ENCODE measurements at places on chromosomes 13 and 19. TPM values are rescaled to one million over a fixed set of nuclear protein-coding genes. Genes with fewer than 3 reads are reported as not detected.
A peak's percentile ranks its signal among the peaks of the same experiment; 100 is the strongest.

The C1QTNF9B gene
- total RNA-seq: not detected

The OR10H2 gene
- total RNA-seq: not detected

The KANK2 gene
- total RNA-seq: 0.22 TPM

The TEX29 gene
- total RNA-seq: not detected

The KIR2DL3 gene
- total RNA-seq: 0.19 TPM

The FFAR2 gene
- 0.17 TPM for total RNA-seq

The ZNF66 gene
- 8.2 TPM for total RNA-seq

The MTRF1 gene
- 26.2 TPM for total RNA-seq

The LRRC25 gene
- total RNA-seq: not detected

The NUFIP1 gene
- total RNA-seq: 5.2 TPM

The ATP4B gene
- not detected for total RNA-seq

The TRPC4 gene
- not detected for total RNA-seq

The GIPC3 gene
- 0.49 TPM for total RNA-seq

The SPRED3 gene
- total RNA-seq: 1.00 TPM

The CC2D1A gene
- 16.0 TPM for total RNA-seq

The ZNF559 gene
- total RNA-seq: 4.0 TPM

GRCh38 chr13:49679246-49679645 is 12.0 kb downstream of the EBPL start:
- DNase-seq: no peak

GRCh38 chr13:43782686-43783085 is 4.1 kb downstream of the ENOX1 start:
- no peak for DNase-seq

- DNase-seq: no peak
These were observed 28.6 kb downstream of the MARK4 start for GRCh38 chr19:45279587-45280192.

DNA sequence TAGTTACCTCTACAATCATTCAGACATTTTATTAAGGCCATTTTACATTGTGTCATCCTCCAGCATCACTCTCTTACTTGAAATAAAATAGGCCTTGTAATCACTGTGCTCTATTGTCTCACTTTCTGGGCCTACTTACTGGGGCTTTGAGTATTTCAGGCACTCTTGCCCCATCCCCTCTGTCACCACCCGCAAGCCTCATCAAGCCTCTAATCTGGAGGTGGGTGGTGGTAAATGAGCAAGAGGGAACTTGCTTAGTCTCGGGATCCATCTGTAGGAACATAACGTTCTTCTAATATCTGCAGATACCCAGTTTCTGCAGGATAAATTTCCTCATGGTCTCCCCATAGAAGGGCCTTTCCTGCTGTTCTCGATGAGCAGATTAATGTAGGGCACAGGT is 19.4 kb upstream of the GPR18 start:
- DNase-seq: no peak

DNA sequence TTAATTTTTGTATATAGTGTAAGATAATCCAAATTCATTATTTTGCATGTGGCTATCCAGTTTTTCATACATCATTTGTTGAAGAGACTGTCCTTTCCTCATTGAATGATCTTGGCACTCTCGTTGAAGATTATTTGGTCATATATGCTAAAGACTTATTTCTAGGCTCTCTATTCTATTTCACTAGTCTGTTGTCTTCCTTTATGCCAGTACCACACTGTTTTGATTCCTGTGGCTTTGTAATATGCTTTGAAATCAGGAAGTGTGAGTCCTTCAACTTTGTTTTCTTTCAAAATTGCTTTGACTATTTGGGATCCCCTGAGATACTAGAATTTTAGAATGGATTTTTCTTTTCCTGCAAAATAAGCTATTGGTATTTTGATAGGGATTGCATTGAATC is 24.5 kb downstream of the FNDC3A start:
- DNase-seq: no peak

DNA sequence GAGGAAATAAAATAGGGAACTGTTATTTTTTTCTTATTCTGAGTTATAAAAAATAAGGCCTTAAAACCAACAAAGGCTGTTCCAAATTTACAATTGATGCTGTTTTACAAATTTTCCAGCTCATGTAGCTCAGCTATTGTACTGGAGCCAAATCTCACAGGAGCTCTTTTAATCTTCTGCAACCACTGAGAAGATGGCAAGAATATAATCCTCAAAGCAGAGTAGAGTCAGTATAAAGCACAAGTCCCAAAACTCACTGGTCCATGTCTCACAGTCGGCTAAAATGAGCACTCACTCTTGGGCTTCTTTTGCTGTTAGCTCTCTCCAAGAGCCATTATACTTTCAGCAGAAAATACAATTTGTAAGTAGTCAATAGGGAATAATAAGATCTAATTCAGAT is 1074.4 kb upstream of the PRR20A start:
- no peak for DNase-seq

DNA sequence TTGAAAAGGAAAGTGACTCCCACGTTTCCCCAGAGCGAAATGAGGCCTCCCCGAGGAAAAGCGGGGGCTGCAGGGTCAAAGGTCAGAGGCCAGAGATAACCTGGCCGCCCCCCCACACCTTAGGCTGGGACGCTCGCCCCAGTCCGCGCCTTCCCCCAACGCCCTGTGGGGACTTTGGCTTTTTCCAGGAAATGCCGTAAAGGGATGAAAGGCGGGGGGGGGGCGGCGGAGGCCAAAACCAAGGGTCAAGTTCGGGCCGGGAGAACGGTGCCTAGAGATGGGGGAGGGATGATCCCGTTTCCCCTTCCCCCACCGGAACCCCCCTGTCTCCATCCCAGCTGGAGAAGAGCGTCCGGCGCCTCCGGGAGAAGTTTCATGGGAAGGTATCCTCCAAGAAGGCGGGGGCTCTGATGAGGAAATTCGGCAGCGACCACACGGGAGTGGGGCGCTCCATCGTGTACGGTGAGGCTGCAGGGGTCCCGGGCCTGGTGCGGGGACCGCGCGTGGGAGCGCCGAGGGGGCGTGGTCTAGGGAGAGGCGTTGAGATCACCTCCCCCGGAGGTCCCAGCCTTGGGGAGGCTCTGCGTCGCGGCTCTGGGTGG is 575 bp downstream of the SHFL start:
- DNase-seq: peak; percentile 42

- DNase-seq: no peak
These were observed 27.9 kb upstream of the NDUFS7 start for GRCh38 chr19:1355568-1356507.

DNA sequence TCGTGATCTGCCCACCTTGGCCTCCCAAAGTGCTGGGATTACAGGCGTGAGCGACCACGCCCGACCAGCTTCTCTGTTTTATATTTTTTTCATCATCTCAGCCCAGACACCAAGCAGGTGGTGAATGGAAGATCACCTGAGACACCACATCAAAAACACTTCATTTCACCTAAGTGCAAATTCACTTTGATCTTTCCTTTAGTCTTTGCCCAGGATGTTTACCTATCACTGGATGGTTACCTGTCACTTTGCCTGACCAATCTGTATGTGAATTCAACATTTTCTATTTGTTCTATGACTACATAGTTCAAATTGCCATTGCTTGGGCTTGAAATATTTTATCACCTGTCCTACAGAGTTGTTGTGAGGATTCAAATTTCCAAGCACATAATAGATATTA is 65.7 kb downstream of the PAN3 start:
- no peak for DNase-seq

DNA sequence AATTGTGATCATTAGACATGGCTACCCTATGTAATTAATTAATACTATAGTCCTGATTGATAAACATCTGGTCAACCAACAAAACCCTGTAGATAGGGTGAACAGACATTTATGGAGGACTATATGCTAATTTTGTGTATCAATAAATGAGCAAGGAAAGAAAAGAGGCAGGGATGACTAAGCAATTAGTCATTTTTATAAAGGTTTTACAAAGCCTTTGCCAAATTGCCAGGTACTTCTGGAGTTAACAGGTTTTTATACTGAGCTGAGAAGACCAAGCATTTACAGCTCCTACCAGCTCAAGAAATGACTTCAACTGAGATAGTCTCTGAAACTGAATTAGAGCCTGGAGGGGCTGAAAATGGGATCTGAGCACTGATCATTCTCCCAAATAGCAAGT is 186.8 kb upstream of the PRR20A start:
- no peak for DNase-seq

GRCh38 chr13:30159446-30159839 is 147.9 kb downstream of the KATNAL1 start:
- no peak for DNase-seq

- DNase-seq: no peak
These were observed 440.1 kb upstream of the NBEA start for GRCh38 chr13:34502011-34502410.

DNA sequence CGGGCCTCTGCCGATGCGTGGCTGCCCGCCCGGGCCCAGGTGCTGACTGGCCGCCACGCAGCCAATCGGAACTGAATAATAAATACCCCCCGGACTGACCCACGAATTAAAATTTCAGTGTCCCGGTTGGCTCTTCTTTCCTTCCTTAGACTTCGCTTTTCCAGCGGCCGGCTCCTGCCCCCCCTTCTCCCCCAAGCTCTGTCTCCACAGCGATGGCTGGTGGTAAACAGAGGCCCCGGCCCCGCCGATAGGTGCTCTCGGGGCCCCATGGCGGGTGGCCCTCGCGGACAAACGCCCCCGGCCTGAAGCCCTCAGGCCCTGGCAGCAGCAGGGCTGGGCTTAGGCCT is 2.6 kb downstream of the ZBTB7A start:
- no peak for DNase-seq

GRCh38 chr19:35755550-35756376 is 1.1 kb downstream of the HSPB6 start:
- peak; percentile 34 for DNase-seq

GRCh38 chr19:11447347-11448262 is 12.2 kb downstream of the PRKCSH start:
- DNase-seq: no peak

DNA sequence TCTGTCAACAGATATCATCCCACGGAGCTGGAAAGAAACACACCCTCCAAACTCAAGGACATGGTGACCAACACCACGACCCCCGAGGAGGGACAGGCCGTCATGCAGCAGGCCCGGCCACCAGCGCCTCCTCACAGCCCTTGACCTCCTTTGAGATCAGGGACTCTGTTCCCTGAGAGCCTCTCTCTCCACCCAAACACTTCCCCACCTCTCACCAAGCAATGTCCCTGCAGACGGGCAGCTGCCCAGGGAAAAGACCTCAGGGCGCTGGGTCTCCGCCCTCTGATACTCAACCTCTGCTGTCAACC is 10.0 kb downstream of the SCGB2B2 start:
- no peak for DNase-seq

GRCh38 chr19:13429563-13429962 is 76.7 kb downstream of the CACNA1A start:
- DNase-seq: no peak

DNA sequence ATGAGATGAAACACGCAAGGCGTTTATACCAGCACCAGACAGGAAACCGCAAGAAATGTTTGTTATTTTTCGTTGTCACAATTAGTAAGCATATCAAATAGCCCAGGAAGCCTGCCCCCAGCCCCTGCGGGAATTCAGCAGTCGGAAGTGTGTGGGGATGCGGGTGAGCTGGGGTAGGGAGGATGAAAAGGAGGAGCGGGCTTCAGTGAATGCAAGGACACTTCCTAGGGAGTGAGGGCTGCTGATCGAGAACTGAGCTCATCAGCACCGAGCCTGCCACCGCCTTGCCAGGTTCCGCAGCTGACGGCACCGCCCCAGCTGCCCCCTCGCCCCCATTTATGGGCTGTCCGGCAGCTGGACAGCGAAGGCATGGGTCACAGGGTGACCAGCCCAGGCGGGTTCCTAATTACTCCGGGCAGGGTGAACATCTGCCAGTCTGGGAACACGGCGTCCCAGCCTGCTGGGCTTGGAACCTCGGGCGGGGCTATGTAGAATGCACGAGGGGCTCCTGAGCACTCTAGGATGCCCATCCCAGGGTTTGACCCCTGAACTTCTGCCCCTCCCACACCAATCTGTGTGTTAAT is 1.6 kb upstream of the BEST2 start:
- DNase-seq: no peak

GRCh38 chr19:11035441-11036377 is 53.6 kb upstream of the LDLR start:
- peak; percentile 84 for DNase-seq

DNA sequence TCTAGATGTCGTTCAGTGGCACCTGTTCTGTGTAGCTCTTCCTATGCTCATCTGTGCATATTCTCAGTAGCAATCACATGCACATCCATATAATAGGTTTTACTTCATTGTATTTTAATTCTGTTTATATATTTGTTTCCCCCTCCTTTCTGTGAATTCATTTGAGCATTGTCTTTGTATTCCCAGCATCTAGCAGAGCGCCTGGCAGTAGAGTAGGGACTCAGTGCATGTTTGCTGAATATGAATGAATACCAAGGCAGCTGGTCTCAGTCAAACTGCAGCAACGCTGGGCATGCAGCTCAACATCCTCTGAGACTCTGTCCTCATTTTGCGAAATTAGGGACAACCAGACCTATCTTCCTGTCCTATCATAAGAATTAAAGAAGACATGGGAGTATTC is 330.1 kb downstream of the SPRY2 start:
- DNase-seq: no peak

GRCh38 chr19:18770663-18771327 is 20.3 kb downstream of the COMP start:
- DNase-seq: no peak

DNA sequence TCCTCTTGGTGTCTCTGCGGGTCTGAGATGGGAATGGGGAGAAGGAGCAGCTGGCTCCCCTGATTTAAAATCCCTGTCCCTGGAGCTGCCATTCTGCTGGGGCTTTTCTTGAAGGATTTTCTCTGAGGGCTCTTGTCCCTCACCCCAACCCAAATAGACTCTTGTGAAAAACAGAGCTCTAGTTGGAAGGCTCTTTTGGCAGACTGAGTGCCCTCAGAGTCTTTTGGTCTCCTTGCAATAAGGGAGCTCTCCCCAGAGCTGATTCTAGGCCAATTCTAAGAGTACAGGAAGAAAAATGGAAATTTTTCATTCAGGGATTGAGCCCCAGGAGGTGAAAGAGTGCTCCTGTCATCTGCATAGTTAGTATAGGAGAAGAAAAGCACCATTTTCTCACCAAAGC is 238.3 kb downstream of the COG6 start:
- DNase-seq: no peak

DNA sequence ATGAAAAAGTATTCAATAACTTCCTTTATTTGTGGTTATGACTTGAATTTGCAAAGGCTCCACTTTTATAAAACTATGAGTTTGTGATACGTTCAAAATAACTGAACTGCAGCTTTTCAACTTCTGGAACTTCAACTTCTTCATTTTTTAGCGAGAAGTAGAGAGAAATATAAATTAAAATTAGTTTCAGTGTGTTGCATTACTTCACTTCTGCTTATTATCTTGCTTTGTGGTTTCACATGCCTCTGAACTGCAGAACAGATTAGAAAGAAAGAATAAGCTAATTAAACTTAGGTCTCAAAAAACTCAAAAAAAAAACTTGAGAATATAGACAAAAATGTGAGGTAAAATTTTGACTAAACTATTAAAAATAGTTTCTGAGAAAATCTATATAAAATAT is 1073.4 kb downstream of the PCDH17 start:
- no peak for DNase-seq

DNA sequence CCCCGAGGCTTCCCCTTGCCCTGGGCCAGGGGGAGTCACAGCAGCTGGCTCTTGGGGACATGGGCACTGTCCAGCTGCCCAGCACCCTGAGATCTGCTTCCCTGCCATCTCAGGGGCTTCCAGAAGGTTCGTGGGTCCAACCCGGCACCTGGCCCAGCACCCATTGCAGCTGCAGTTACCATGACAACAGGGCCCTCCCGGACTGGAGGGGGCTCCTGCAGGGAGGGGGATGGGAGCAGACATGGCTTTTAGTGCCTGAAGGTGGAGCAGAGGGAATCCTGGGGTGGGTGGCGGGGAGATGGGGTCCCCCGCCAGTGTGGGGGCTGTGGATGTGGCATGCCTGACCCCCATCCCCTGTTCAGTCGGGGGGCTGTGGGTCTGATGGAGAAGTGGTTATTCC is 14.7 kb downstream of the PIN1 start:
- no peak for DNase-seq

GRCh38 chr13:20461860-20462532 is 63.7 kb downstream of the CRYL1 start:
- no peak for DNase-seq

Measured in CD8-positive, alpha-beta T cell (primary cell).